HT1080 (cell line): ENCODE measurements at places on chromosomes 4 and X.

- no peak for DNase-seq
These were observed 1.7 kb downstream of the GALNT7 start for GRCh38 chr4:173170182-173170778.

GRCh38 chr4:98603683-98604521 is 54.5 kb downstream of the TSPAN5 start:
- no peak for DNase-seq

DNA sequence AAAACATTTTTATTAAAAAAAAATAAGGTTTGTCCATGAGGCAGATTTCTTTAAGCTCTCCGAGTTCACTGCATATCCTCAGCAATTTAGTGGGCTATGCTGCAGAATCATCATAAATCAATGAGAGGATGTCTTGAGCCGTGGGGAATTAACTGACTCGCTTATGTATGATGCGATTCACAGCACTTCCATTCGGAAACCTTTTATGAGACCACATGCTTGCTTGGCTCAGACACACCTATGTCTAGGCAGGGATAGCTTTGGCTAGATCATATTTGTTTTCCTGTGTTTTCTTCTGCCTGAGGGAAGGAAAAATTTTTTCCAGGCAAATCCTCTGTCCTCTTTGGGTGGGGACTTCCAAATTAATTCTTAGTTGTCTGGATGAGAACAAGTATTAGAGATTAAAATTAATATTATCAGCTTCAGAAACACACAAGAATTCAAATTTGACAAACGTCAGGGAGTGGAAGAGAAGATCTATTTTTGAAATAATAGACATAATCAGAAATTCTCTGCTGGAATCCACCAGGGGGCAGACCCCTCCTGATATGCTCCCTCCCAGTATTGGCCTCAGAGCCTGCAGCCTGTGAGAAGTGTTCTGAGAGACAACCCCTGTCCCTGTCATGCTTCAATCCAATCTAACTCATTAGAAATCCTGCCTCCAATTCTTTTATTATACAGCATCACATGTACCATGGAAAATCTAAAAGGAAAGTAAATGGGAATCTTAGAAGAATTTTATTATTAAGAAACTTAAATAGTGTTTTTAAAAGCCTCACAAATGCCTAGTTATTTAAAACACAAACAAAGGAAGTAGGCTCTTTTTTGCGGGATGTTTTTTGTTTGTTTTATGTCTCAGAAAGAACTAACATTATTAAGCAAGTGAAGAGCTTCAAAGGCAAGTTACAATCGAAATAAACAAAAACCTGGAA is 345.1 kb upstream of the TACR3 start:
- peak; percentile 37 for DNase-seq

DNA sequence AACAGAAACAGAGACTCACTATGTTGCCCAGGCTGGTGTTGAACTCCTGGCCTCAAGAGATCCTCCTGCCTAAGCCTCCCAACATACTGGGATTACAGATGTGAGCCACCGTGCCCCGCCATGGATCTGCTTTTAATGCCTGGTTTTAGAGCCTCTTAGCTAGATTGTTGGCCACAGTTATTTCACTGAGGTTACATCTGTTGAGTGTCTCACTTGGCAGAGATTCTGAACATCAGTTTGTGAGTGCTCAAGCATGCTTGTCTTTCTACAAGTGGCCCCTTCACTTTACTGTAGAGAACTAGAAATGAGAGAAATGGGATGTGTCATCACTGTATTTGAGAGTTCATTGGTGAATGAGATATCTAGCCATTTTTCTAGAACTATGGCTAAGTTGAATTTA is 218.5 kb downstream of the APBB2 start:
- DNase-seq: no peak

DNA sequence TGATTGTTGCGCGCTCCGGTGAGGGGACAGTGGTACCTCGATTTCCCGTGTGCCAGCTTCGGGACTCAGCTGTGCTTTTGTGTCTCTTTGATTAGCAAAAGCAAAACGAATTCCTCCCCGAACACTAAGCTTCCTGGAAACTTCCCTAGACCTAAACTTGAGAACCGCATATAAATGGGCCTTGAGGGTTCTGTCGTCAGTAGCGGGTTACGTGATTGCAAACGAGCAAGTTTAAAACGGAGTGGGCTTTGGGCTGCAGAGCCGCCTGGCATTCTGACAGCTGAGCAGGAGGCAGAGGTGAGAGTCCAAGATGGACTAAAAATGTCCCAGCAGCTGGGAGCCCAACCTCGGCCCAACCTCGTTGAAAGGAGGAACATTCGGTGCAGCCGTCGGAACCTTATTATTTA is 1.2 kb upstream of the TAPT1 start:
- DNase-seq: peak; percentile 15

GRCh38 chr4:101221294-101221693 is 126.0 kb downstream of the PPP3CA start:
- DNase-seq: no peak

DNA sequence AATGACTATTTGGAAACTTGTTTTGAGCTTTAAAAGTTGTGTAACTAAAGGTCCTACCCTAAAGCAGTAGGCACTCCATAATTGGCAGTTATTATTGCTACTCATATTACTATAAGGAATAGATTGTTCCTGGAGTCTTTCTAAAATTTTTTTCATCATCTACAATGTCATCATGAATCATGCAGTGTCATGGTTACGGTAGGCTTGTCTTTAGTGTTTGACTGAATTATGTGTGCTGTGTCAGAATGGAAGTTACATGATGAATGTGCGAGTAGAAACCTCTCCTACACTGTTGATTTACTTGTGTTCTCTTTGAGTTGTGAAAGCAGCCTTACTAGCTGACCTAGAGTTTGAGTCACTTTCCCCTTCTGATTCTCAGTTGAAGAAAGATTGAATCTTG is 1099.9 kb downstream of the RAPGEF2 start:
- peak; percentile 85 for DNase-seq

DNA sequence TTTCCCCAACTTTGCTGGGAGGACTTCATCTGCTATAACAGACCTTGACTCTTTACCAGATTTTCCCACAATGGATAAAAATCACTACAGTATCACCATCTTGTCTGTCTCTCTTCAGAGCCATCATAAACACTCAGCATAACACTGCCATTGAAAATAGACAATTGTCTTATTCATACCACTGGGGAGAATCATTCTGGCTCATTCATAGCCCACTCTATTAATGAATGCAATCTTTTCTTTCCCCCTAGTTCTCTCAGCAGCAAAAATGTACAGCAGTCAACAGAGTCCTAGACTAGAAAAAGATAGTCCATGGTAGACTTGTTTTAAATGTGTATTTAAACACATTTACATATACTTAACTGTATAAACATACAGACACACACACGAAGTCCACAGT is 19.2 kb downstream of the SLC9A7 start:
- no peak for DNase-seq

- no peak for DNase-seq
These were observed 118.3 kb upstream of the FRG1 start for GRCh38 chr4:189822326-189822725.

DNA sequence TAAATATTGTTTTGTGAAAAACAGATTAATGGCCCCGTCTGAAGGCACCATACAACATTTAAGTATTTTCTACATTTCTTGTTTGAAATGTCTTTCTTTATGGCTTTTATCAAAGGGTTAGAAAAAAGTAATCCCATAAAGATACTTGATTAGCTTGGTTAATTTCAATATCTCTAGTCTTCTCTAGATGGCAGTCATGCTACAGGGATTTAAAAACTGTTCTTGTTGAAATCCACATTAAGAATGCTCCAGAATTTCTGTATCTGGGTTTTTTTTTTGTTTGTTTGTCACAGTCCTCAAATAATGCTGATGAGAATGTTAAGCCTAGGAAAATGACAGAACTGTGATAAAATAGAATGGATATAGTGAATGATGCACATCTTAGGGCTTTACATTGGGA is 109.0 kb upstream of the AADAT start:
- no peak for DNase-seq

GRCh38 chr4:152609481-152609880 is 70.3 kb downstream of the TMEM154 start:
- DNase-seq: no peak

GRCh38 chrX:11757719-11758399 is at the start of gene MSL3:
TSS of gene MSL3 (plus strand) at chrX:11758237. CDS start at chrX:11758264, 27 bp downstream.
- DNase-seq: peak; percentile 45
